ENCODE measurements at places on chromosomes 16 and 17.

DNA sequence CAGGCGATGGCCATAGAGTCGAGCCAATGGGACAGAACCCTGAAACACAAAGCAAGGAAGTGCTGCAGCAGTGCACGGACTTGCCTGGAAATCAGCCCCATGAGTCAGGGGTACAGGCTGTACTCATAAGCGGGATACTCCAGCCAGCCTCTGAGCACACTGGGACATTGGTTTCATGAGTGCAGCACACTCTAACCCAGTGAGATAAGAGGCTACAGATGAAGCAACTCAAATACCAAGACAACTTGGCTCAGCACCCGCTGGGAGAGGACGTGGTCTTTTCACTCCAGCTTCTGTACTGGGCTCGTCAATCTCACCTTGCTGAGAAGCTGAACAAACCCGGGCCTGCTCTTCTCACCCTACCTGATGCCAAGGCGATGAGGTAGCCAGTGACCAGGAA, 98.2 kb downstream of the AXIN2 start:
- no peak for DNase-seq

DNA sequence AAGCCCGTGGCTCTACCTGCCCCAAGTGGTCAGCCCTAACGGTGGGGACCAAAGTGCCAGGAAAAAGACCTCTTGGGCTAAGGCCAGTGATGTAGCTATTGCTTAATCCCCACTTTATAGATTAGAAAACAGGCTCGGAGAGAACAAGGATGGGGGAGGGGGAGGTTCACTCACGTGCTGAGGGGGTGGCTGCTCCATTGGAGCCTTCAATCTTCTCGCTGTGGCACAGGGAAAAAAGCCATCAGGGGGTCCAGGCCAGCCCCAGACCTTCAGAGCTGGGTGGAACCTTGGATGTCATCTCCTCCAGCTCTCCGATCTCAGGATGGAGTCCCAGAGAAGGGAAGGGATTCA, 45.9 kb downstream of the SRCIN1 start:
- DNase-seq, result no peak

- no peak for DNase-seq
Measured at GRCh38 chr17:40819528-40820125, 2.8 kb downstream of the KRT10 start.

DNA sequence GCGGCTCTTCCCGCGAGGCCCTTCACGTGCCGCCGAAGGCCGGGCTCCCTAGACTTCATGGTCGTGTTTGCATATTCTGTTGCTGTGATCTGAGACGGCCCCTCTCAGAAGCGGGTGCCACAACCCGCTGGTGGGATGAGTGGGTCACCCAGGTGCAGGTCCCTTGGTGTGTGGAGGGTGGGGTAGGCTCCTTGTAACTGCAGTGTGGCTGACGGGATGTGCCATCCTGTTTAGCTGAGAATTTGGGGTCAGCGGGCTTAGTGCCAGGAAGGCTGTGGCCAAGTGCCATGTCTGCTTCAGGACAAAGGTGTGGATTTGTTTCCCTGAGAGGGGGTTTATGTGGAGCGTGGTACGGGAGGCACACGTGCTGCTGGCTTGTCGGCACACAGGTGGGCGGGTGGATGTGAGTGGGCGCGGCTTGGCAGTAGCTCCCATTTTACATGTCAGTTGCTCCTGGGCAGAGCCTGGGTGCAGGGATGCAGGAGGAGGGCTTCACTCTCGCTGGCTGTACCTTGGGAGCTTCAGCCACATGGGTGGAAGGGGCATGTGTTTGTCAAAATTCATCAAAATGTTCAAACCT, 9.2 kb upstream of the WFIKKN1 start:
- DNase-seq, result no peak

DNA sequence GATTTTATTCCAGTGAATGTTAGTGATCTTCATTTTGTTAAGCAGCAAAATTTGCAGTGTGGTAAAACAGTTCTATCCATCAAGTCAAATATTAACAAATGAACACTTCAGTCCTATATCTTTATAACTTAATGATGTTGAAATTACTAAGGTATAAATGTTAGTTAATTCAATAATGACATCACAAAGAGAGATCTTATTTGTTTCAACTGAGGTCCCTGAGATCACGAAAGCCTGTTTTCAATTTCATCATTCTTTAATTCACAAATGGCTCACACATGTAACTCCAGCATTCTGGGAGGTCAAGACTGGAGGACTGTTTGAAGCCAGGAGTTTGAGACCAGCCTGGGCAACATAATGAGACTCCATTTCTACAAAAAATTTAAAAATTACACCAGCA, 13.9 kb downstream of the SMURF2 start:
- no peak for DNase-seq

GRCh38 chr17:7774055-7774521, 56.5 kb downstream of the DNAH2 start:
- DNase-seq, result no peak

DNA sequence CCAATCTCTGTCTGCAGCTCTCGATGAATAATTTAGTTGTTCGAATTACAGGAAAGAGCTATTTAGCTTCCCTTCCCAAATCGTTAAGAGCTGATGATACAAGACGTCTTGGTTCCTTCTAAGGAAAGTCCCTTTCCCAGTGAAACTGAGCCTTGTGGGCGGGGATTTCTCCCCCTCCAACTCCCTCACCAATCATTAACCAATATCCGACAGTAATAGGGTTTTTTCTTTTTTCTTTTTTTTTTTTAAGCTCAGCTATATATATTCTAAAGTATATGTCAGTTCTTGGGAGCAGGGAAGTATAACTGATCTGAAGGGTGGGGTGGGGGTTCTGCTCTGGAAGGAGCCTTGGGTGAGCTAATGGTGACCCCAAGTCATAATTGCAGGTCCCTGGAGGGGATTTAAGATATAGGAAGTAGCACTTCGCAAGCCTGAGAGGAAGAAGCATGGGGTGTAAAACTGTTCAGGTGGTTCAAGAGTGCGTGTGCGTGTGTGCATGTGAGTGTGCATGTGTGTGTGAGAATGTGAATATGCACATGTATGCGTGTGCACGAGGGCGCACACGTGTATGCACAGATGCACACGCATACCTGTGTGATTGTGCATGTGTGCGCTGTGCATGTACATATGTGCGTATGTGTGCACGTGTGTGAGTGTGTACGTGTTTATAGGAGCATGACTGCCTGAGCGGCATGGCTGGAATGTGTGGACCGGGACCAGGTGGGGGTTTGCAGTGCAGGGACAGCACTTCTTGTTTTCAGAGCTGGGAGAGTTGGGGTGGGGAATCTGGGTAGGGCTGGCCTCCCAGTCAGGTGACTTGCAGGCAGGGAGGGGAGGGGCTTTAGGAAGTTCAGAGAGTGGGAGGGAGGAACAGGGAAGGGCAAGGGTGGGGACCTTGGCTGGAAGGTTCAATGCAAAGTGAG, 42.7 kb downstream of the SOCS3 start:
- DNase-seq, result no peak

DNA sequence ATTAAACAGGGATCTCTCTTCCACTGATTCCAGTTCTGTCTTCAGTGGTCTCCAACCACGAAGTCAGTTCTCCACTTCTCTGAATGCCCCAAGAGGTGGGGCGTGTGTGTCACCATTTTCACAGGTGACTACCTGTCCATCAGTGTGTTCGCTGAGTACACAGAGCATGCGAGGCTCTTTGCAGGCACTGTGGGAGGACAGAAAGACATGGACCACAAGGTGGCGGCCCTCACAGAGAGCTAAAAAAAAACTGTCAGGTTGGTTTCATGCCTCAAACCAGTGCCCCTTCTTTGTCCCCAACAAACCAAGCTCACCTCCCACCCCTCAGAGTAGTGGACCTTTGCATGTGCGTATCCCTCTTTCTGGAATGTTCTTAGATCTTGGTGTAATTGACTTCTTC, 13.8 kb downstream of the EMP2 start:
- DNase-seq, result no peak

GRCh38 chr17:71777048-71777640, 343.7 kb upstream of the SOX9 start:
- DNase-seq, result no peak

DNA sequence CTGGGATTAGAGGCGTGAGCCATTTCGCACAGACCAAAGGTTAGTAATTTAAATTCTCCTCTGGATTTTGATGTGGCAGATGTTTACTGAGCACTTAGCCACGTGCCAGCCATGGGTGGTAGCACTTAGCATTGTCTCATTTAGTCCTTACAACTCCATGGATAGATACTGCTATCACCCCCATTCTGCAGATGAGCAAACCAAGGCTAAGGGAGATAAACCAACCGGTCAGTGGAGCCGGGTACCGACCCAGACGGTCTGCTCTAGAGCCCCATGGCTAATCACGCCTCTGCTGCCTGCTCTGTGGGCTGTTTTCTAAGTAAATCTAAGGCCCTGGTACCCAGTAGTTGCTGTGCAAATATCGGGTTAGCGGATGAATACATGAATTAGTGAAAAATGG, 12.6 kb upstream of the ADGRG1 start:
- DNase-seq, result no peak
